Stimulated activated CD8-positive, alpha-beta memory T cell treated with anti-CD3 and anti-CD28 coated beads, Interleukin-2, amount 100 ng/mL, for 1 hour (primary cell): ENCODE measurements at places on chromosomes 13 and 19.

DNA sequence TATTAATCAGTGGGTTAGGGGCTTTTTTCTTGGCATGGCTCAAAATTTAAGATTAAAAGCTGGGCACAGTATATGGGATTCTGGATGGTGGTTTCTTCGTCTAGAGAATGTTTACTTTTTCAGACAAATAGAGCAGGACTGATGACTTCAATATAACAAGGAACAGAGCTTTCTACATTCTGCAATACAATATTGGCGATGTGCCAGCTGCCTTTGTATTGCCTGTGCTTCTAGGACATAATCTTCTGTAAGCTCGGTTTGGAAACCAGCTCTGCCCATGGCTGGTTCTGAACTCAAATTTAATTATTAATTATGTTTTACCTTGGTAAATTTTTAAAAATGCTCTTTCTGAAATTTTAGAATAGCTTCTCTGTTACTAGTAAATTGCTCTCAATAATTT lies 139.1 kb upstream of the TRPC4 start:
- DNase-seq = no peak

DNA sequence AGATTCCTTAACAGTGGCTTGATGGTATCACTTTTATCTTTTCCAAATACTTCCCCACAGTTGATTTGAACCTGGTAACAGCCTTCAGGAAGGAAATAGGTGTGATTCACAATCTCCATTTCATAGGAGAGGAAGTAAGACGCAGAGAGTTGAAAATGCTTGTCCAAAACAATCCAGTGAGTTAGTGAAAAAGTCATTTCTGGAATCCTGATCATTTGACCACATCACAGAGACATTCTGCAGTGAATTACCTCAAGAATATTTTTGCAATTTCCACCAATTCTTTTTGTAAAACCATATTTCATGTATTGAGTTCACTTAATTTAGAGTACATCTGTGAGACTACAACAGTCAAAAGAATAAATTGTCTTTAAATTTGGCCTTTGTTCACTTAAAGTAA lies 292.8 kb downstream of the DCLK1 start:
- DNase-seq = no peak

DNA sequence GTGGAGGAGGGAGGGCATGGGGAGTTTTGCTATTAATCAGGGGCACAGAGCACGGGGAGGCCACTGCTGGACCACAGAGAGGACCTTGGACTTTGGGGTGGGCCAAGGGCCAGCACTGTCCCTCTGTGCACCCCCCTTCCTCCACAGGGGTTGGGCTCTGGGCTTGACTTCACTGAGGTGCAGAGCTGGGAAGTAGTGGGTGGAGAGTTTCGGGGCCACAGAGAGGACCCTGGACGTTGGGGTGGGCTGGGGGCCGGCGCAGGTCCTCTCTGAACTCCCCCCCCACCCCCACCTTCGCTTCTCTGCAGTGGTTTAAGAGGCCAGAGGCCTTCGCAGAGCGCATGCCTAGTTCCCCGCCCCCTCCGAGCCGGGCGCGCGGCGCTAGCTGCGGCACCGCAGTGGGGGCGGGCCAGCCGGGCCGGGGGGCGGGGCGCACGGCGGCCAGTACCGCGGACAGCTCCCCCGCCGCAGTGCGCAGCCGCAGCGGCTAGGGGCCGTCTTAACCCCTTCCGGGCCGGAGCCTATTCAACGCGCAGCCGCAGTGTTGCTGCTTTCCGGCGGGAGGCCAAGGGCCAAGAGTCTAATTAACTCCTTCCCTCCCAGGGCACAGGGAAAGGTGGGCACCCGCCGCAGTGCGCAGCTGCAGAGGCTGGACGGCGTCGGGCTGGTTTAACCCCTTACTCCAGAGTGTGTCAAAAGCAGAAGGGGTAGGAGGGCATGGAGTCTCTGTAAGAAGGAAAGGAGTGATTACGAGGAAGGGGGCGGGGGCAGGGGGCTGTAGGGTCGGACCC lies 3.7 kb downstream of the KCNC3 start:
- DNase-seq = peak; percentile 38

GRCh38 chr13:93172109-93172508 lies 54.5 kb upstream of the GPC6 start:
- no peak for DNase-seq

GRCh38 chr13:106573868-106574267 lies 5.9 kb upstream of the ARGLU1 start:
- DNase-seq = no peak

DNA sequence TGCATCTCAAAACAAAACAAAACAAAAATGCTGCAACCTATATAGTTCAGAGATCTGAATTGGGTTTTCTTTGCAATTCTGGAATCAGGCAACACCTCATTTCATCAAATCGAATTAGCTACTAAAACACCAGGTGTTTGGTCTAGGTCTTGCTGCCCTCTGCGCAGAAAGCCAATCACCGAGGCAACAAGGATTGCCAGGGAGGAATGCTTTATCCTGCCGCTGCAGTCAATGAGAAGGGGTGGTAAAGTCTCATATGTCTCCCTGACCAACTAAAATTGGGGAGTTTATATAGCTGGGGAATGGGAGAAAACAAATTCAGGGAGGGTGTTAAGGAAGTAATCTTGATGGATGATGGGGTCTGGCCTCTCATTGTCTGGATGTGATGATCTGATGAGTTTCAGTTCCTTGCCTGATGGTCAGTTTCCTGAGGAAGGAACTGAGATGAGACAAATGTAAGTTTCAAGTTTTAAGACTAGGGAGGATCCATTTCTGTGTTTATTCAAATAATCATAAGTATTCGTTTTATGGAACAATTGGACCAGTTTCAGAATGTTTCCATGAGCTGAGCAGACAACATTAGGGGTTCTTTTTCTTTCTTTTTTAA lies 5.0 kb upstream of the YJU2 start:
- no peak for DNase-seq

GRCh38 chr13:94988654-94989053 lies 276.3 kb upstream of the SOX21 start:
- DNase-seq = no peak

DNA sequence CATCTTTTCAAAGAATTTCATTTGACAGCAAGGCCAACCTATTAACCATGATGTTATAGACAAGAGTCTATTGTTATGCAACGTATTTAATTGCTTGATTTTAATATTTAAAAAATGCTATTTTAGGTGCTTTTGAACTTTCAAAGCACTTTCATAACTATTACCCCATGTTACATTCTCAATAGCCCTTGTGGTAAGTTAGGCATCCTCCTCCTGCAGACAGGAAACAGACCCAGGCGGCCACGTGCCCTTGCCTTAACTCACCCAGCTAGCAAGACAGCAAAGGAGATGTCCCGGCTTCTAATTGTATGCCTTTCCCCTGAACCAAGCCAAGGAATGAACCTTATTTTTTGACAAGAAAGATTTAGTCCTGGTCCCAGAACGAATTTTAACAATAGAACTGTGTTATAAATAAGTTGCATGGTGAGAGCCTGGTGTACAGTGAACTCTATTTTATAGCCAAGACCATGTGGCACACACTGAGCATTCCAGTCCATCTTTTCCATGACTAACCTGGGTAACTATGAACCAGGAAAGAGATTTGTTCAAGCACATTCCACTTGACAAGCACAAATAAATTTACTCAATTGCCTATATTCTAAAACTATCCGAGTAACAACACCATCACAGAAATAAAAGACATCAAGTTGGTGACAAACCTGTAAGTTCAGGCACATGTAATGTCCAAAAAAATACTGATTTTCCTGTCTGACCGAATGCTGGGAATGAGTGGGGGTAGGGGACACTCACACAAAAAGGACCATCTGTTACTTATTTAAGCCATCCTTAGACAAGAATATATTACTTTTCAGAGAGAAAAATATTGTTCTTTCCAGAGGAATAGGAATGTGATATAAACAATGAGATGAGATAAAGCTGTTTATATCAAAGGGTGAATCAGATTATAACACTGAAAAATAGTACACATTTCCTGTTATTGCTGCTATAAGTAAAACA lies 163.0 kb downstream of the EFNB2 start:
- no peak for DNase-seq

DNA sequence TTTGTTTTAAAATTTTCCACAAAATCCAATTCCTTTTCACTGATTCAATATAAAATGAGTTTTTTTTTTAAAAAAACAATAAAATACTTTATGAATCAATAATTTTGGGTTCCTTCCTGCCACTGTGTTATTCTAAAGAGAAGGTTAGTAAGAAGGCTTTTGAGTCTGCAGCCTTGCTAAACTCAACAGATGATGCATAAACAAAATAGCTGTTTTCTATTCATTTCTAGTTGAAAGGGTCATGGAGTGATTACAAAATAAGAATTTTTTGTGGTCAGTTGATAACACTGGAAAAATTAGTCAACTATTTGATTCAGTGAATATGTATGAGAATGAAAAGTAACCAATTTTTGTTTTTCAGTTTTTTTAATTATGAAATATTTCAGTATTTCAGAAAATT lies 169.9 kb downstream of the VWA8 start:
- no peak for DNase-seq

GRCh38 chr13:73754241-73754640 lies 380.0 kb downstream of the KLF12 start:
- DNase-seq = no peak

DNA sequence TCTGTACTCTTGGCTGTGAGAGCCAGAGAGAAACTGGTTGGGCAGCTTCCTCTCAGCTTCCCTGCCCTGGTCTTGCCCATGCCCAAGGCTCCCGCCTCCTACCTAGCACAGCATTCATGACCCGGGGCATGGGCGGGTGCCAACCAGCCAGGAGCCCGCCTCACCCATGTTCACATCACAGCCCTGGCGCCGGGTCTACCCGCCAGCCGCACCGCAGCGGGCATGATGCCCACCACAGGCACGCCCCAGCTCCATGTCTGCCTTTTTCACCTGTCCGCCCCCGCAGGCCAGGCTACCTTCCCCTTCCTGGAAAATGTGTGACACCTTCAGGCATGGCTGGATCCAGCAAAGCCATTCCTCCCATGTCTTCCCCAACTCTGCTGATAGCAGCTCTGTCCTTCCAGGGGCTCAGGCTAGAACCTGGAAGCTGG lies 42.1 kb downstream of the PTPRS start:
- DNase-seq = no peak

DNA sequence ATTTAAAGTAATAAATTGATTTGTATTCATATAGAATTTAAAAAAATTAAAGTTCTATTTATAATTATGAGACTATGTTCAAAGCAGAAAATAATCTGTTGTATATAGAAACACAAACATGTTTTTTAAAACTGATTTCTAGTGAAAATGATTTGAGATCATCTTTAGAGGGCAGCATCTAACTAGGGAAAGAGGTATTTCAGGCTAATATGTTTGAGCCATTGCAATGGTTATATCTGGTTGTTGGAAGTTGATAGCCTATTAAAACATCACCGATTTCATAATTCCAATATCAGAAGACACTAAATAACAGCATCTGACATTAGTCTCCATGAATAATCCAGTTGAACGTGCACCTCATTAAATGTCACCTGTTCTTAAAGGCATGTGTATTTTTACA lies 79.8 kb upstream of the SLITRK6 start:
- no peak for DNase-seq

DNA sequence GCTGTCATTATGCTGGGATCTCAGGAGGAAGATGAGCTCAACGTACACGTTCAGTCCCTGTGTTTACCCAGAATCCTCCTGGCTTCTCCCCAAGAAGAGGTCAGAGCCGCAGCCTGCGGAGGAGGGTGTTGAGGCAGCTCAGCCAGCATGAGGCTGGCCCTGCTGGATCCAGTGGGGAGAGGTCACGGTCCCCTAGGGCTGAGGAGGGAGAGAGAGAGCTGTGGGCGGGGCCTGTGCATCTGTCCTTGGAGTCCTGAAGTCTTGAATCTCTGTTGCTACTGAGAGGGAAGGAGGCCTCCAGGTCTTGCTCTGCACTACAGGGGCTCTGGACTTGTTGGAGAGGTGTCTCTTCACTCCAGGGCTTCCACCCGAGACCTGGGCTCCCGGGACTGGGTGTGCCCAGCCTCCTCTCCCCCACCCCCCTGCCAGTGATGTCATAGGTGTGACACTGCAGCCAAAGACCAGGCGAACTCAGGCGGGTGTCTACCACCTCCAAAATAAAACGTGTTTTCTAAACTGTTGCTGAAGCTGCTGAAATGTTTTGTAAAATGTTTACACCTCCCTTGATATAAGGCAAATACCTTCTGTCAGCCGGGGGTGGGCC lies 77.9 kb upstream of the KCTD15 start:
- DNase-seq = no peak

DNA sequence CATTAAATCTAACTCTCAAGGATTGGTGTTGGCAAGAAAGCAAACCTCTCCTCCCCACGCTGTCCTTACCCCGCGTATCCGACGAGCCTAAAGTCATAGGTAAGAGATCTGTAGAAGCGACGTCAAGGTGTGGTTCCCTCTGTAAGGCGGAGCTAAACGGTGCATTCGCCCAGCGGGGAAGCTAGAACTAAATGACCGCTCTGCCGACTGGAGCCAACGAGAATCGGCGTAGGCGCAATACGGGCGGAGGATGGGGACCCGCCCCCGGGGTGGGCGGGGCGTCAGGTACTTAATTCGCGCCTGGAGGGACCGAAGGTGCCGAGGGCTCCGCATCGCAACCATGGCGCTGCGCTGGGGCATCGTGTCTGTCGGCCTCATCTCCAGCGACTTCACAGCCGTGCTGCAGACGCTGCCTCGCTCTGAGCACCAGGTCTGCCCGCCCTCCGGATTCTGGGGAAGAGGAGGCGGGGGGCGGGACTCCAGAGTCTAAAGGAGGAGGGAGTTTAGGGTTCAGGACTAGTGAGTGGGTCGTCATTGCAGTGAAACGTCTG lies at the start of gene DHDH:
DHDH (plus strand) TSS at position 318 of the 551 bp plus-strand sequence; CDS start at position 341, 23 bp downstream.
- DNase-seq = peak; percentile 71

GRCh38 chr19:18021121-18021755 lies 13.3 kb downstream of the ARRDC2 start:
- DNase-seq = peak; percentile 56

- DNase-seq = no peak
Measured at GRCh38 chr13:32151240-32151639, 119.7 kb downstream of the FRY start.

DNA sequence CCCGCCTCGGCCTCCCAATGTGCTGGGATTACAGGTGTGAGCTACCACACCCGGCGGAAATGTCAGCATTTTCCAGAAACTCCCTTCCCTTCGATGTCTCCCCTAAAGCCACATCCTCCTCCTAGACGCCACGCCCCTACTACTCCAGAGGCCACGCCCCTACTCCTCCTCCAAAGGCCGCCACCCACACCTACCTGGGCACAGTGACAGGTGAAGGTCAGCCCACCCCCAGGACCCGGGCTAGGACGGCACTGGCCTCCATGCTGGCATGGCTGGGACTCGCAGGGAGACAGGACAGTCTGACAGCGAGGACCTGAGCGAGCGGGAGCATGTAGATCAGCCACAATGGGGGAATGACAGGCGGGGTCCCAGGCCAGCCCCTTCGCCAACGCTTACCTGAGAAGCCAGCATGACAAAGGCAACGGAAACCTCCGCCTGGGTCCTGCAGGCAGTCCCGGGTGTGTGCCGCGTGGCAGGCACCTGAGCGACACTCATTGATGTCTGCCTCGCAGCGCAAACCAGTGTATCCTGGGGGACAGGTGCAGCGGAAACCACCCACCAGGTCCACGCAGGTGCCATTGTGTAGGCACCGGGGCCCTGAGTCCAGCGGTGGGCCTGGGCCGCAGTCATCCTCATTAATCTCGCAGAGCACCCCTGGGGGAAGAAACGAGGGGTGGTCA lies 22.0 kb downstream of the NOTCH3 start:
- no peak for DNase-seq
